ENCODE measurements at places on chromosomes 7 and 10. TPM values are rescaled to one million over a fixed set of nuclear protein-coding genes. Genes with fewer than 3 reads are reported as not detected.

DNA sequence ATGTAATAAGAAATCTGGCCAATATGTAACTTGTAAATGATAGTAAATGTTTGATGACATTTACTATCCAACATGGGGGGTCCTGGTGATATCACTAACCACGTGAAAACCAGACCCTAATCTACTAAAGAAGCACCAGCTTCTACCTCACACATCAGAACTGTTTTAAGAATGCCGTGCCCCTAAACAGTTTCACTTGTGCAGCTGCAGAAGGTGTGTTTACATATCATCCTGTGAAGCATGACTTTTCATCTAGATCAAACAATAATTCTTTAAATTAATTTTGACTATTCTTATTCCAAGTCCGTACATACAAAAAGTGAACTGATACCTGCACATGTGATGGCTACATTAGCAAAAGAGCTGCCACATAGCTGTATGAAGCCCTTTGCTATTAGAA, 61.0 kb downstream of the STEAP1B start:
- H3K4me3 ChIP-seq: no peak overlapping the region
- H3K4me1 ChIP-seq: no peaks in the 10 kb centered on the region
- H3K27me3 ChIP-seq: no peaks in the 10 kb centered on the region
- no peaks in the 10 kb centered on the region for H3K36me3 ChIP-seq
- H3K27ac ChIP-seq: no peak overlapping the region
- DNase-seq: no peak

- H3K36me3 ChIP-seq: no peaks in the 10 kb centered on the region
- DNase-seq: no peak
- no peaks in the 10 kb centered on the region for H3K4me1 ChIP-seq
- H3K4me3 ChIP-seq: no peak overlapping the region
- no peaks in the 10 kb centered on the region for H3K27me3 ChIP-seq
- H3K27ac ChIP-seq: no peak overlapping the region
These were observed 59.0 kb downstream of the PRR15 start for GRCh38 chr7:29622335-29623265.

The GPNMB gene
- 236 TPM for total RNA-seq

GRCh38 chr7:96407427-96407826, 85.5 kb upstream of the SLC25A13 start:
- DNase-seq: no peak
- no peaks in the 10 kb centered on the region for H3K36me3 ChIP-seq
- no peak overlapping the region for H3K27ac ChIP-seq
- no peak overlapping the region for H3K4me3 ChIP-seq

- H3K36me3 ChIP-seq: no peaks in the 10 kb centered on the region
- H3K27me3 ChIP-seq: no peaks in the 10 kb centered on the region
- no peak for DNase-seq
- no peaks in the 10 kb centered on the region for H3K4me1 ChIP-seq
- no peak overlapping the region for H3K27ac ChIP-seq
- no peak overlapping the region for H3K4me3 ChIP-seq
These were observed 163.7 kb downstream of the SRPK2 start for GRCh38 chr7:105224884-105225651.
